ENCODE measurements at places on chromosomes 2 and 18.

GRCh38 chr18:62786689-62787088, 71.3 kb downstream of the PHLPP1 start:
- no peak for DNase-seq

GRCh38 chr2:239249776-239250175, 151.0 kb downstream of the HDAC4 start:
- DNase-seq, result no peak

DNA sequence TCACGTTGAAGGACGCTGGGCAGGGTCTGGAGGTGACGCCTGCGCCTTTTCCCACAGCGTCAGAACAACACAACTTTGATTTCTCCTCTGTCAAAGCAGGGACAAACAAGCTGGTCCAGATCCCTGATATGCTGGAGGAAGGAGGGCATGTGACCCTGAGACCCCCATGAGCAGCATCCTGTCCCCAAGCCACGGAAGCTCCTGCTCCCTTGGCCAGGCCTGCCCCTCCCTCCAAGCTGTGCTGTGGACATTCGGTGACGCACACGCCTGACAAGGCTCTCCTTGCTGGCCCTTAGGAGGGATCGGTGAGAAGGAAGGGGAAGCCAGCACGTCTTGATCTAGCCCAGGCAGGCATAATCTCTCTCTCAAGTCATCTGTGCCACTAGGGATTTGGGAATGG, 11.3 kb downstream of the MLPH start:
- DNase-seq, result no peak

GRCh38 chr2:112153501-112153900, 15.3 kb downstream of the FBLN7 start:
- no peak for DNase-seq

Measured in A549 (cell line).